ENCODE measurements at places on chromosomes 12 and 14. TPM values are rescaled to one million over a fixed set of nuclear protein-coding genes. Genes with fewer than 3 reads are reported as not detected.

SRRM4 gene
- not detected for total RNA-seq

CLEC12A gene
- not detected for total RNA-seq

SLC25A21 gene
- total RNA-seq: 0.90 TPM

CREBL2 gene
- 32.5 TPM for total RNA-seq

SIX1 gene
- 8.6 TPM for total RNA-seq

ARHGEF25 gene
- total RNA-seq: 6.3 TPM

SLC4A8 gene
- total RNA-seq: 5.2 TPM

CLECL1 gene
- total RNA-seq: not detected

NFE2 gene
- total RNA-seq: 0.28 TPM

AQP2 gene
- not detected for total RNA-seq

- DNase-seq: no peak
These were observed 8.4 kb upstream of the OR4K13 start for GRCh38 chr14:20044243-20044642.

DNA sequence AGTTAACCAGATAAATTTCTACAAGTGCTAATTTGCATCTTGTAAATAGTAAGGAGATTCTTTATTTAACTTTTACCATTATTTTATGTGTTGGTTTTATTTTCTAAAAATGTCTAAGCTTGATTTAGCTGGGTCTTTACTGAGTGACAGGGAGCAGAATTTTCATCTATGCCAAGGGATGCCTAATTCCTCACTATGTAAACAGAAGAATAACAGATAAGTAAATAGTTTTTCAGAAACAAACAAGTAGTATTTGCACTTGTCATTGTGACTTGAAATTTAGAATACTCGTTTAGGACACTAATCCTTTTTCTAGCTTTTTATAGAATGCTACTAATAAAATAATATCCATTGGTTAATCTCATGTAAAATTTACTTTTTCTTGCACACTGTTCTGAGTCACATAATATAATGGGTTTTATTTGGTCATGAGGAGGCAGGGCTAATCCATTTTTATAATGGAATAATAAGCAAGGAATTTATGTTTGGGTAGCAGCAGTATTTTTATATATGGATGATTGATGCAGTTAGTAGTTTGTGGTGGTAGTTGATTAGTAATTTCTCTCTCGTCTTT is 746.5 kb downstream of the SLC6A15 start:
- no peak for DNase-seq

- no peak for DNase-seq
These were observed 13.3 kb upstream of the MAX start for GRCh38 chr14:65115615-65116014.

DNA sequence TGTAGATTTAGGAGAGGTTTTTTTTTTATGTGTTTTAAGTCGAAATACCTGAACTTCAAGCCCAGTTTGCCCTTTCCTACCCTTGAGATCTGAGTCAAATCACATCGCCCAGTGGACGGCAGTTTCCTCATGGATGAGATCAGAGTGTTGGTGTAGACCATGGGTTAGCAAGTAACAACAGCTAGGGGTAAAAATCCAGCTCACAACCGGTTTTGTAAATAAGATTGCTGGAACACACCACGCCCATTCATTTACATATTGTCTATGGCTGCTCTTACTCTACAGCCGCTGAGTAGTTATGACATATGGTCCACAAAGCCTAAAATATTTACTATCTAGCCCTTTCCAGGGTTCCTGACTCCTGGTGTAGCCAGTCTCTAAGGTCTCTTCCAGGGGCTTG is 158.5 kb upstream of the PLEKHG7 start:
- DNase-seq: no peak

DNA sequence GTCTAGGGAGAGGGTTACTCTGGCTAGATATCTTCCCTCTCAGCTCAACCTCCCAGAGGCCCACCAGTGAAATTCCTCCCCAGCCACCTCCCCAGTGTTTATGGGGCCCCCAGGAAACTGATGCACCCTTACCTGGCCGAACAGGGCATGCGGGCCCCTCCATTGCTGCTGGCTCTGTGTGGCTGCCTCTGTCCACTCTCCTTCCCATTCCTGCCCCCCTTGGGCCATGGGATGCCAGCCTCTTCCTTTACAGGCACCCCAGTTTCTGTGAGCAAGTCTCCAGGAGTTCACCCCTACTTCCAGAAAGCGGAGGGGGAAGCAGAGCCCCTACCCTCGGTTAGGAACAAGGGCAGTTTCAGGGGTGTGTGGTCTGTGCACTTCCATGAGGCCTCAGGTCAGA is 19.4 kb upstream of the ZDHHC22 start:
- no peak for DNase-seq

GRCh38 chr14:30607156-30607780 is 14.9 kb upstream of the SCFD1 start:
- DNase-seq: peak; percentile 56

DNA sequence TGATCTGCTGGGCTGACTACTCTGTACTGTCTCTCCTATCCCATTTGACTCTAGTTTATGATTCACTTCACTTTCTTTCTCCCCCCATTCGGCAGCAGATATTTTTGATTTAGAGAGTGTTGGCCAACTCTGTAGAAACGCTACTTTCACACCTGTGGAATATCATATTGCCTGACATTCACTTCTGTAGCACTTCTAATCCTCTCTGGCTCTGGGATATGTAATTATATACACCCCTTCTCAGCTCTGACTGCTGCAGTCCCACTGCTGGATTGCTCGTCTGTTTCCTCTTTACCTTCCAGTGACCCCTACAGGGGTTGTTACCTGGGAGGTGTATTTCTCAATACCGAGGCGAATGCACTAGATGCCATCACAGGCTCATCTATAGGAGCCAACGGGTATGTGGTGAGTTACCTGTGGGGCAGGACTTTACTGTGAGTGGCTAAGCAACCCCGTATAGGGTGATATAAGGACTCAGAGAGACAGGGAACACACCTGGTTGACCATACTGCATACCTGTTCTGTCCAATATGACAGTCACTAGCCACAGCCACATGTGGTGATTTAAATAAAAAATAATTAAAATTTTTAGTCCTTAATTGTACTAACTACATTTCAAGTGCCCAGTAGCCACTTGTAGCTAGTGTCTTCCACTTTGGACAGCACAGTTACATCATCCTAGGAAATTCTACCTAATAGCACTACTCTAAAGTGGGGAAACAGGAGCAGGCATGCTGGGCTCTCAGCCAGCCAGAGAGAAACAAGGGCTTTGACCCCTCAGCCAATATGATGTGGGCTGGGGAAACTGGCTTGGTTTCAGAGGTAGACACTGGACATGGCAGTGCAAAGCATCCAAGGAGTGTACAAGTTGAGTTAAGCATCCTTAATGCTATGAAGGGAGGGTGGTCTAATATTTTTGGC is 95.0 kb downstream of the C12orf75 start:
- no peak for DNase-seq

DNA sequence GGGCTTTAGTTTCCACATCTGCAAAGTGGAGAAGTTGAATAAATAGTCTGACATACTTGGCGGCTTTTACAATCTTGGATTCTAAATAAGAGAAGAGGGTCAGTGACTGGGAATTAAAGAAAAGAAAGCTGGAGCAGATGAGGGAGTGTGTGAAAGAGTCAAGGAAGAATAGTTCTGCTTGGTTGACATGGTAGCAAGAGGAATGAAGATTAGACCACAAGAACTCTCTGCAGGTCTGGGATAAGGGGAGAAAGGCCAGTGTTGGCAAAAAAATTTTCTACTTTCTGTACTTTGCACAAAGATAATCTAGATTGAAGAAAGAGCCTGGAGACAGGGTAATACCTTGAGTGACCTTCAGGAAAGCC is 5.9 kb downstream of the ITGB7 start:
- DNase-seq: peak; percentile 49

GRCh38 chr12:106288494-106289195 is 13.9 kb upstream of the TCP11L2 start:
- peak; percentile 97 for DNase-seq

DNA sequence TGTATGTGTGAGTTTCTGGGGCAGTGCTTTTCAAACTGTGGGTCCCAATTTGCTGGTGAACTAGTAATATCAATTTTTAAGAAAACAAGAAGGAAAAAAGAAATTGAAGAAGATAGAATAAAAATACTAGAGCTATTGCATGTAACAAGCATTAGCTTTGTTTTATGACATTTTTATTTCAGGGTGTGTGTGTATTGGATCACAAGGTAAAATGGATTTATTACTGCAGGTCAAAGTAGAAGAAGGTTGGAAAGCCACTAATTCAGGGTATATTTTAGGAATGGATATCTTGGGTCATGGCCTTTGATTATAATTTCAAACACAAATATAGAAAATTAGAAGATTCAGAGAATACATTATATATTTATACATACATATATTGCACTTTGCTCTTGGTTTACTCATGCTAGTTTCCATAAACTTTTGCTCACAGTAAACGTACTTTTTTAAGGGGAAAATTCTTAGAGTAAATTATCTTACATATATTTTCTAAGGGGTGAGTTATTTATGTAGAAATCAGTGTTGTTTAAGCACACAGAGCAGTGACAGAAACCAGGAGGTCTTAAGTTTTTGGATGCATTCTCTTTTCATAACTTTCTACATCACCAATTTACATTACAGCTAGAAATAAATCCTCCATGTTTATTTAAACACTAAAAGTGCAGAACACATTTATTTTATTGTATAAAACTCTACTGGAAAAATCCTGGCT is 34.5 kb upstream of the PPM1A start:
- no peak for DNase-seq

GRCh38 chr12:95470300-95470699 is 3.7 kb upstream of the METAP2 start:
- DNase-seq: no peak

GRCh38 chr12:46267575-46267824 is 1.3 kb downstream of the SLC38A1 start:
- DNase-seq: peak; percentile 24

- no peak for DNase-seq
These were observed 7.3 kb downstream of the VSX2 start for GRCh38 chr14:74246542-74246941.

- DNase-seq: no peak
These were observed 88.5 kb downstream of the GCH1 start for GRCh38 chr14:54814076-54814475.

- DNase-seq: no peak
These were observed 7.7 kb downstream of the RARG start for GRCh38 chr12:53224061-53224896.

- DNase-seq: peak; percentile 4
These were observed 872 bp downstream of the FAM177A1 start for GRCh38 chr14:35046751-35047536.

GRCh38 chr12:69509308-69509736 is 39.1 kb downstream of the FRS2 start:
- DNase-seq: peak; percentile 46

GRCh38 chr12:109772622-109773321 is 59.1 kb downstream of the FAM222A start:
- no peak for DNase-seq

GRCh38 chr14:95061317-95062093 is 95.8 kb downstream of the DICER1 start:
- DNase-seq: peak; percentile 10

- no peak for DNase-seq
These were observed 82.1 kb downstream of the CMKLR1 start for GRCh38 chr12:108257004-108257403.

DNA sequence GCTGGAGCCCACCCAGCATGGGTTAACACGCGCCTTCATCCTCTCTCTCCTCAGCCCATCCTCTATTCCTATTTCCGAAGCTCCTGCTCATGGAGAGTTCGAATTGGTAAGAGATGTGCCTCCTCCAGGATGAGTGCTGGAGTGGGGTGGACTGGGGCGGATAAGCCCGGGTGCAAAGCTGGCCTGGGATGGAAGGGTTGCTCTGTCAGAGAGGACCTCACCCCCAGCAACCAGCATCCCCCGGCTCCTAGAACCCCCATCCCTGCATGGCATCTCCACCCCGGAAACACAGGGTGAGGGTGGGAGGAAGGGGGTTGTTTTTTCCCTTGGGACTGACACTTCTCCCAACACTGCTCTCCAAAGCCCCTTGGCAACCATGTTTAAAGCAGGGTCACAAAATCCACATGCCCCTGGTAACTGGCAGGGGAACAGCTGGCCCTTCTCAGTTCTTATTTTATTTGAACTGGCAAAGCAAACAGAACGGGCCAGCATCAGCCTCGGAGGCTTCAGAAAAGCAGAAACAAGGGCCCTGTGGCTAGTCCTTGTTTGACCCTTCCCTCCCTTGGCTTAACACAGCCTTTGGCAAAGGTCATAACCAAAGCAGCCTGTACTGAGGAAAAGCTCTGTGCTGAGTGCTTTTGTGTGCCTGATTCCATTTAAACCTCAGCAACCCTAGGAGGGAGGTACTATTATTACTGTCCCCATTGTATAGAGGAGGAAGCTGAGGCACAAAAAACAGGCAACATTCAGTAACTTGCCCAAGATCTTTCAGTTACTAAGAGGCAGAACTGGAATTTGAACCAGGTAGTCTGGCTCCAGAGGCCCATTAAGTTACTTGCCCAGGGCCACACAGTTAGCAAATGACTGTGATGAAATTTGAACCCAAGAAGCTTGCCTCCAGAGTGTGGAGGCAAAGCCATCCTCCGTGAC is 4.2 kb downstream of the GSTZ1 start:
- no peak for DNase-seq

DNA sequence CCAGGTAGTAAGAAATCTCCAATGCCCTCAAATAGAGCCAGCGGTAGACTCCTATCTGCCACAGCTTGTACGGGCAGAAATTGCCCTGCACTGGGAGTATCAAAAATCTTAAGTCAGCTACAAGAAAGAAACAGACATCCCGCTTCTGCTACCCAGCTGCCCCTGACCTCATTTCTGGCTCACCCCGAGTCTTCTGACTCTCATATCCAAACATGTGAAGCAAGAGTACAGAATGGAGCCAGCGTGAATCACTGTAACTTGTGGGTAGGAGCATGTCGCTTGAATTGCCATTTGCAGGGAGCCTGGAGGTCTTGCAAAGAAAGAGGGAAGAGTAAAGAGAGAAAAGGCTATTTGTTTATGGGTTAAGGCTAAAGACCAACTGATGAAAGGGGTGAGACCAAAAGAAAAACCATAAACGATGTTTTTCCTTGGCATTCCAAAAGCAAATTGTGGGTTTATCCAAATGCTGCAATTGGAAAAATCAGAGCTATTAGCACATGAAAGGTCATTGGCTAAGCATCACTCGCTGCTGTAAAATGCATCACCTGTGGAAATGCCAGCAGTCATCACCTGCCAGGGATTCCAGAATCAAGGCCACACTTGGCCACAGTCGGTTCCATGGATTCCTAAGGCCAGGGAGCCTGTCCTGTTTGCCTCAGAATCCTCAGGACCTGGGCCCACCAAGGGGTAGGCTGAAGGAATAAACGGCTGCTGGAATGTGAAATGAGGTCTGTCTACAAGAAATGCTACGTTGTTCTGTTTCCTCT is 86.6 kb downstream of the FOXN3 start:
- DNase-seq: peak; percentile 97

DNA sequence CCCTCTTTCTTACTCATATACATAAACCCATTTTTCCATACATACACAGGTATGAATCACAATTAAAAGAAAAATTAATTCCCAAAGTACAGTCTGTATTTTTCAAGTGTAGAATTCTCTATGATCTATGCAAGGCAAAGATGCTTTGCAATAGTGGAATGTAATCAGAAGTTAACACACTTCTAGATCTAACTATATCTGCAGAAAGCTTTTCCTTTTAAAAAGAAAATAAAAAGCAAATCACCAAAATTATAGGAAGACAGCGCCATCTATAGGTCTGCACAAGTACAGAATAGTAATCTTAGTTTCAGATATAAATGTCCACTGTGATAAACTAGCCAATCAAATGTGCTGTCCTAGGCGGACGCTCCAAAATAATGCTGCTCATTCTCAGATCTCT is 22.0 kb downstream of the SLC25A21 start:
- DNase-seq: peak; percentile 58

All from IMR-90 (cell line).